ENCODE measurements at places on chromosomes 12 and 14.

DNA sequence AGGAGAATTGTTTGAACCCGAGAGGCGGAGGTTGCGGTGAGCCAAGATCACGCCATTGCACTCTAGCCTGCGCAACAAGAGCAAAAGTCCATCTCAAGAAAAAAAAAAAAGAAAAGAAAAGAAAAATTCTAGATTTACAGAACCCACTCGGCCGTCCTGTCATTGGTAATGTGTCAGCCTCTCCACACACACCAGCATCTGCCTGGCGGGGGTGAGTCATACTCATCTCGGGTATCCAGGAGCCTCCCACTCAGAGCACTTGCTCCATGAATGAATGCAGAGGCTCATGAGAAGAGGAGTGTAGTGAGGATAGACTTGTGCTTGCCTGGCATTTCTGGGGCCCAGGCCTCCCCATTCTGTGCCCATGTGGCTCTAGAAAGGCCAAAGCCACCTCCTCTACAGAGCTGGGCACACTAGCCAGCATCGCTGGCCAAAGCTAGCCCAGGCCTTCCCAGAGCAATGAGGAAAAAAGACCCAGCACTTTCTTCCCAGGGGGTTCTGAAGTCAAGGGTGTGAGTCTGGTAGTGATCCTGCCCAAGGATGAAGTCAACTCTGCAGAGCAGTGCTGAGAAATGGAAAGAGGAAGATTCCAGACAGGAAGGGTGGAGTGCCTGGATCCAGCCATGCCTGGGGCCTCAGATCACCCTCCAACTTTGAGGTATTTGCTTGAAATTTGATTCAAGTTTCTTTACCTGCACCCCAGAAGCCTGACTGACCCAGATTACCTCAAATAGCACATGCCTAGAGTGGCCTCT lies 31.2 kb upstream of the KLC1 start:
- DNase-seq: peak; percentile 14

DNA sequence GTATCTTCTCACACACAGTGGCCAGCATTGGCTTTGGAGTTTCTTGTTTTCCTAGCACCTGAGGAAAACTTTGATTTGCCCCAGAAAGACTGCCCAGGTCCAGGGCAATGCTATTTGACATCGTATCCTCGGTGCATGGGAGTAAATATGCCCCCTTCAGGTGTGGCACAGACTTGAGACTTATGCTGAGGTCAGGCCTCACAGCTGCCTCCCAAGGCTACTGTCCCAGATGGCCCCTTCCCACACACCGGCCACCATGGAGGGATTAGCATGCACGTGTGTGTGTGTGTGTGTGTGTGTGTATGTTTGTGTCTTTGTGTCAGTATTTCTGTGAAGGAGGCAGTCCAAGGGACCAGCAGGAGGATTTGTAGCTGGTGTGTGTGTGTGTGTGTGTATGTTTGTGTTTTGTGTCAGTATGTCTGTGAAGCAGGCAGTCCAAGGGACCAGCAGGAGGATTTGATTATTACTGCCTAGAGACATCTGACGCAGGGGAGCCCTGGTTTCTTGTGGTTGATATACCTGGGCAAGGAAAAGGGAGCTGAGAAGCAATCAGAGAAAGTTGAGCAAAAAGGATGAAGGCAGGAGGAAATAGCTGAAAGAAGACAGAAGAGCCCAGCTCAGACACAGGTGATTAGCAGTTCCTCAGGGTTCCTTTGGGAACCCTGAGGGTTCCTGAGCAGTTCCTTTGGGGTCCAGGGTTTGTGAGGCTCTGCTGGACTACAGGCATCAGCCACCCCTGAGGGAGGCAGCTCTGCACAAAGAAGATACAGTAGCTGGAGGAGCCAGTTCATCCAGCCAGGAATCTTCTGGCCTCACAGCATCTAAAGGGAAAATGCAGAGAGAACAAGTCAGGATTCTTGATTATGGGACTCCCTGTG lies 42.2 kb downstream of the COX16 start:
- DNase-seq: no peak

DNA sequence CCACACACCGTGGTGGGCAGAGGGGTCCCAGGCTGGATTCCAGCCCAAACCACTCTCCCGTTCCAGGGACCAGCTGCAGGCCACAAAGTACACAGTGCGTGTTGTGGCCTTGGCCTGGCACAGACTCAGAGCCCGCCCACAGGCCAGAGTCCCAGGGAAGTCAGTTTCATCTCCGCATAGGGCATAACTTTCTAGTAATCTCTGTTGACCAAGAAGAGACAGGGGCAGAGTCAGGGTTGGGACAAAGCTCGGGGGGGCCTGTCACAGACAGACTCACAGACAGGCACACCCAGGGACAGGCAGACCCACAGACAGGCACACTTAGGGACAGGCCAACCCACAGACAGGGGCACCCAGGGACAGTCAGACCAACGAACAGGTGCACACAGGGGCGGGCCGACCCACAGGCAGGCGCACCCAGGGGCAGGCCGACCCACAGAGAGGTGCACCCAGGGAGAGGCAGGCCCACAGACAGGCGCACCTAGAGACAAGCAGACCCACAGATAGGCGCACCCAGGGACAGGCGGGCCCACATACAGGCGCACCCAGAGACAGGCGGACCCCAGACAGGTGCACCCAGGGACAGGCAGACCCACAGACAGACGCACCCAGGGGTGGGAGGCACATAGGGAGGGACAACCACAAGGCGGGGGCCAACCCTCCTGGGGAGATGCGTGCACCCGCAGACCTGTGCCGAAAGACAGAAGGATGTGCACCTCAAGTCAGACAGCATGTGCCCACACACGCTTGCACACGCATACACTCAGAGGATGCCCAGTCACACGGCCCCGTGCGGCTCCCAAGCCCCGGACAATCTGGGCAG lies 323.3 kb upstream of the RTL1 start:
- no peak for DNase-seq

DNA sequence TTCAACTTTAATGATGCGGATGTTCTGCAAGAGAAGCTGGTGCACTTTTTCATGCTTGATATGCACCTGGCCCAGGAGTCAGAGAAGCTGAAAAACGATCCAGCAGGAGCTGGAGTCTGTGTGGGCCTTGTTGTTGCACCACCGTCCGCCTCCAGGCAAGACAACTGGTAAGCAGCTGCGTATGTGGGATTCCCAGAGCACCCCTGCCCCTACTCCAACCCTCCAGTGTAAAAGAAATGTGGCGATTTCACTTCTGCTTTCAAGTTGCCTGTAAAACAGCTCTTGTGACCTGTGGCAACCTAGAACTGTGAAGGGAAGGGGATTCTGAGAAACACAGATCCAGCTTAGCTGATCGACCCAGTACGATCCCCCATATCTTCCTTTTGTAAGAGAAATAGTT lies 154.1 kb upstream of the PELI2 start:
- DNase-seq: no peak

DNA sequence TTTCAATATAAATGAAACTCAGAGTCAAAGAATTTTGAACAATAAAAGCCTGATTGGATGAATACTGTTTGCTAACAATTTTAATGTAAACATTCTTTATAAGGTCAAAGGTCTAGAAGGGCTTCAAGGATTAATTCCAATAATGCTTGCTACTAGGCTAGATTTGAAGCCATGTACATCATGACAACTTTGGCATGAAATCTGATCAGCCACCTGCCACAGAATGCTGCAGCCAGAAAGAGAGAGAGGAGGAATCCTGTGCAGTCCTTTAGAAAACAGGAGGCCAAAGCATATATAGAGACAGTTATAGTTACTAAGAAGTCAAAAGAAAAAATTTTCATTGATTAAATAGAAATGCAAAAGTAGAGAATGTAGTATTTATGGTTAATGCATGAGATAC lies 47.1 kb downstream of the ABCD2 start:
- DNase-seq: no peak

DNA sequence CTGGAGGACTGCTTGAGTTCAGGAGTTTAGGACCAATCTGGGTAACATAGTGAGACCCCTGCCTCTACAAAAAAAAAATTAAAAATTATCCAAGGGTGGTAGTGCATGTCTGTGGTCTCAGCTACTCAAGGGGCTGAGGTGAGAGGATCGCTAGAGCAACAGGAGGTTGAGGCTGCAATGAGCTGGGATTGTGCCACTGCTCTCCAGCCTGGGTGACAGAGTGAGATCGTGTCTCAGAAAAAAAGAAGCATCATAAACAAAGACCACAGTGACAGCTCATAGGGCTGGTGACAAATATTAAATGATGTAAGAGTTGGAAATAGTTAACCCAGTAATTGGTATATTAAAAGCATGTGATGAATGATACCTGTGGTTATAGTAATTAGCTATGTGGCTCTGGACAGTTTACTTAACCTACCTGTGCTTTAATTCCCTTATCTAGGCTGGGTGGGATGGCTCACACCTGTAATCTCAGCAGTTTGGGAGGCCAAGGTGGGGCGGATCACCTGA lies 68.0 kb downstream of the GSC start:
- no peak for DNase-seq

- no peak for DNase-seq
These were observed 32.0 kb downstream of the DDX11 start for GRCh38 chr12:31105668-31106067.

- DNase-seq: peak; percentile 65
These were observed 118.8 kb downstream of the FOXN3 start for GRCh38 chr14:89298056-89298834.

- no peak for DNase-seq
These were observed 60.8 kb downstream of the SAMD4A start for GRCh38 chr14:54627540-54628363.

DNA sequence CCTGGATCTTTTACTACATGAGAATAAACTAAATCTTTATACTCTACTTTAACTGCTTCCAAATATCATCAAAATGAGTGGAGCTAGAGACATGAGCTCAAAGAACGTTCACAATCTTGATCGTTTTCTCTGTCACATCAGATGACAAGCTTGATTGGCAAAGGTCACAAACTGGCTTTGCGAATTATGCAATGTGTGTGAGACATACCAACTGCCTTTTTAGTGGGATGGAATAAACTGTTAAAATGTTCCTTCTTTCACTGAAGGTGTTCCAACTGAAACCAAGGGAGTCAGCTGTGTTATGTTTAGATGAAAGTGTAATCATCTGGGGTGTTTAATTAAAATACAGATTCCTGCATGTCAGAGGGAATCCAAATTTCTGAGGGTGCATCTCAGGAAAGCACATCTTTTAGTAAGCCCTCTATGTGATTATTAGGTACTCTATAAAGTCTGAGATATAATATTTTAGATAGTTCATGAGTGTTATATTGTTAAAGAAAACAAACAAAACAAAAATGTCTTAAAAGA lies 21.9 kb downstream of the KITLG start:
- no peak for DNase-seq

DNA sequence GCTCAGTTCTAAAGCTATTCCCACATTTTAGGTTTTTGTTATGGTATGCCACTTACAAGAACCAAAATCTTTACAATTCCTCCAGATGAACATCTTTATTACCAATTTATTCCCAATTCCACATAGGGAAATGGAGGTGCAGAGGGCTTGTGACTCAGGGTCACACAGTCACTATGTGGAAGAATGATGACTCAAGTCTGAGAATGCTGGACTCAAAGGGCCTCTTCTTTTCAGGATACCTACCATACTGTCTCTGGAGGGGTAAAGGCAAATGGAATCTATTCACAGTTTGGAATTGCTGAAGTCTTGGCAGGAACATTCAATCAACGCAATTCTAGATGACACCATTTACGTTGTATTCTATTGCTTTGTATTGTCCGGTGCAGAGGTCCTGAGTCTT lies 48.2 kb upstream of the MANSC4 start:
- no peak for DNase-seq

DNA sequence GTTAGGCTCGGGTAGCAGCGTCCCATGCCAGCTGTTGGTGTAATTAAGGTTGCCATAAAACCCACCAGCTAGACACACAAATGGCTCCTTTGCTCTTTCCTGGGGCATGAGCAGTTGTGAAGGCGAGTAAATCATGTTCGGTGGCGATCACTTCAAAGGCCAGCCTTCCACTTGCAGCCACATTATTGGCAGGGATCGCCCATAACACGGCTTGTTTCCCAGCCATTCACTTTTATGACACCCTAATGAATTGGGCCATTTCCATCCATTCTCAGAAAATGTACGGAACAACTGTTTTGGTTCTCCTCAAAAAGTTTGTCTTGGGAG lies 63.4 kb downstream of the BEGAIN start:
- DNase-seq: no peak

DNA sequence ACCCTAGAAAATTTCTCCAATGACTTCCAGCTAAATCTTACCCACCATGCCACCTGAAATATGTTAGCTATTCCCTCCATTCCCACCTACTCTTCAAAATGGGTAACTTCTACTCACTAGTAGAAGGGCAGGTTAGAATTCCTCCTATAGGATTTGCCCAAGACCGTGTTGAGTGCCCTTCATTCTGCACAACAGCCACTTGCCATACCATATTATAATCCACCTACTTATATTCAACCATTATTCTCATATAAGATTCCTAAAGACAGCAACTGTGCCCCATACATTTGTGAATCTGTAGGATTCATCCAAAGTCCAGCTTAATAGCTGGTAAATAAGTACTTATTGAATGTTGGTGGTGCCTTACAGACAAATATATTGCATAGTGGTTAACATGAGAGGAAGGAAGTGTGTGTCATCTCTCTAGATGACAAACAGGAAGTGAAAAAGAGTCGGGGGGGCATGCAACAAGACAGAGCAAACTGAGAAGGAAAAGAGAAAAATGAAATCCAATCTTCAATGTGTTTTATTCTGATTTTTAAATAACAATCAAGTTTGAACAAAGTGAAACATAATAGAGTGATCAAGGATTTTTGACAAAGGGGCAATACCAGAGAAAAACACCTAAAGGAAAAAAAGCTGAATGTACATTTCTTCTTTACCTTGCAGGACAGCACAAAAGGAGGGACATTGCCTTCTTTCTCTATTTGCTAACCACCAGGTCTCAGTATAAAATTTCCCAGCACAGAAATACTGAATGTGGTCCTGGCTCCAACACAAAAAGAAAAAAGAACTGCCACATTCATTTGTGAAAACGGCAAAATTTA lies 389.3 kb upstream of the USP15 start:
- no peak for DNase-seq

DNA sequence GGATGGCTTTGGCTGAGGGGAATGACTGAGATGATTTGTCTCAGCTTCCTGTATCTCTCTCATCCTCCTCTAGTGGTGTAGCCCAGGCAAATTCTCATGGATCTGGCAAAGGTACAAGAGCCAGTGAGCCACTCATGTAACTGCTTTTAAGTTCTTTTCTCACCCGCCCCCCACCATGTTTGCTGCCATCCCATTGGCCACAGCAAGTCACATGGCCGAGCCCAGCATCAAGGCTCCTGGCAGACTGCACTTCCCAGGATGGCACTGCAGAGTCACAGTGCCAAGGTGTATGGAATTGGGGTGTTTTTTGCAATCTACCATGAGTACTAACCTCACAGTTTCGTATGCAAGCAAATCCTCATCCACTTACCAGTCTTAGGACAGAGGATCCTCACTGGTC lies 50.9 kb downstream of the CHST11 start:
- DNase-seq: peak; percentile 81

DNA sequence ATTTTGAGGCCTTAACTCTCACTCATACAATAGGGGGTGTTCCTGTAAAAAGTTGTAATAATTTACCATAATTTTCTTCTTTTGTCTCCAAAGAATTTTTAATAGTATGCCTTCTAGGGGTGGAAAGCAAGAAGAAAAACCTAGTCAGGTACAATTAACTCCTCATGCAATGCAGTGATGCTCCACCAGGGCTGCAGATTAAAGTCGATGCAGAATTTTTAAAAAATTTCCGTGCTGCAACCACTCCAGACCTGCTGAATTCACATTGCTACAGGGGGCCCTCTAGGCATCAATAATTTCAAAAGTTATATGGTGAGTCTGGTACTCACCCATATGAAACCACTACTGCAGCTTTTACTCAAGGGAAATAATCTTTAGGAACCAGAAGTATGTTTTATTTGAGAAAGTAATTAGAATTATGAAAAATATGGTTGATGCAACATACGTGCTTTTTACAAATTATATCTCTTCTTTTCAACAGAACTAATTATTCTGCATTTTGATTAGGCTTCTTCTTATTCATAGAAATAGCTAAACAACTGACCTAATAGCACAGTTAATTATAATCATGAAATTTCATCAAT lies 353.2 kb downstream of the BCAT1 start:
- no peak for DNase-seq

Measured in NCI-H510A treated with DMSO at 0.1 percent for 48 hours (cell line).